ENCODE measurements at places on chromosomes 3 and 15. TPM values are rescaled to one million over a fixed set of nuclear protein-coding genes. Genes with fewer than 3 reads are reported as not detected.
A peak's percentile ranks its signal among the peaks of the same experiment; 100 is the strongest.

Gene CD80
- total RNA-seq: 0.07 TPM

Gene RFX7
- total RNA-seq: 10.0 TPM

Gene ABI3BP
- 10.4 TPM for total RNA-seq

Gene SYNPR
- 0.52 TPM for total RNA-seq

Gene ZBED2
- 0.50 TPM for total RNA-seq

Gene PSTPIP1
- not detected for total RNA-seq

Gene PLA2G4D
- 0.04 TPM for total RNA-seq

Gene GOLGA8J
- total RNA-seq: 0.13 TPM

Gene HDAC11
- total RNA-seq: 8.4 TPM

Gene TNFAIP8L3
- 1.7 TPM for total RNA-seq

Gene AMIGO3
- 0.57 TPM for total RNA-seq

Gene NOX5
- total RNA-seq: 0.13 TPM

DNA sequence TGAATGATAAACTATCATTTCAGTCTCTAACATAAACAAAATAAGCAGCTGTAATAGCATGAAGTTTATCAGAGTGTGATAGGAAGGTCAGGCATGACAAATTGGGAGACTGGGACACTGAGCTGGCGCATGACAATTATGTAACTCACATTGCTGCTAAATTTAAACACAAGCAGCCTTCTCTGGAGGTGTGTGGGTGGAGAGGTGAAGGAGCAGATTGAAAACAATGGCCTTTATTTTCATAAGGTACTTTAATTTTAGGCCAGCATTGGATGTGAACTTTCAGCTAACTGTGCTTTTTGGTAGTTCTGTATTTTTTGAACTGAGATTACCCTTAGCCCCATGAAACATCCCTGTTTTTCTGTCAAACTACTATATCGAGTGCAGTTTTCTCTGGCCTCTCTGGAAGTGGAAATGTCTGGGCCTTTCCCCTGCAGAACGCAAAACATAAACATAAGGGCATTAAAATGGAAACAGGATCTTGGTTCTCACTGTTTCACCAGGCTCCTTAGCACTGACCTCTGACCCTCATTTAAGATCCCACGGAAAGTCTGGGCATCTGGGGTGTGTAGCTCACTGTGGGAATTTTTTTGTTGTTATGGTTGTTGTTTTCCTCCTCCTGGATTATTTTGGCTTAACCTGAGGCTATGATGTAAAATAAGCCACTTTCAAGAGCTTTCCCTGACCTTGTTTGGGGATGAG, 160.1 kb upstream of the DPH6 start:
- H3K36me3 ChIP-seq: no peaks in the 10 kb centered on the region
- no peak overlapping the region for H3K4me3 ChIP-seq
- no peaks in the 10 kb centered on the region for H3K27me3 ChIP-seq
- peak overlapping the region; percentile 20 for H3K27ac ChIP-seq
- DNase-seq: no peak

GRCh38 chr3:77055841-77056341, 16.0 kb downstream of the ROBO2 start:
- H3K4me1 ChIP-seq: peaks cover 15% of the 10 kb centered on the region
- H3K36me3 ChIP-seq: no peaks in the 10 kb centered on the region
- peak; percentile 22 for DNase-seq
- H3K4me3 ChIP-seq: no peak overlapping the region
- H3K27ac ChIP-seq: peak overlapping the region; percentile 13

- H3K36me3 ChIP-seq: peaks cover 5% of the 10 kb centered on the region
- no peaks in the 10 kb centered on the region for H3K4me1 ChIP-seq
- H3K4me3 ChIP-seq: no peak overlapping the region
- no peak overlapping the region for H3K27ac ChIP-seq
Measured at GRCh38 chr15:49135911-49136310, 19.5 kb downstream of the COPS2 start.

DNA sequence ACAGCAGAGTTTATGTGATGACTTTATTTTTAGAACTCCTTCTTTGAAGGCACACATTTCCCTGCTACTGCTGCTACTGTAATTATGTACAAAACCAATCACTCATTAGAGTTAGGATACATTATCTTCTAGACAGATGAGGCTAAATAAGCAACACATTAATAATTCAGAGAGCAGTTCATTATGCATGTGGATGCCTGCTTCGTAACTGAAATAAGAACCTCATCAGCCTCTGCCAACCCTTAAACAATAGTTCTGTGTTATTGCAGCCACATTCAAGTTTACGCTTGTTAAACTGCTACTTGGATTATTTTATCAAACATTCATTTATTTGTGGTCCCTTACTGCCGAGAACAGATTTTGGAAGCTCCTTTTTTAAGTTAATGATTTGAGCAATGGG, 52.5 kb upstream of the C15orf61 start:
- H3K36me3 ChIP-seq: no peaks in the 10 kb centered on the region
- DNase-seq: no peak

GRCh38 chr3:144636833-144637232, 665.2 kb downstream of the DIPK2A start:
- peak; percentile 62 for DNase-seq
- H3K27me3 ChIP-seq: no peaks in the 10 kb centered on the region
- no peak overlapping the region for H3K4me3 ChIP-seq
- no peaks in the 10 kb centered on the region for H3K36me3 ChIP-seq
- H3K4me1 ChIP-seq: no peaks in the 10 kb centered on the region

- peaks cover 20% of the 10 kb centered on the region for H3K4me1 ChIP-seq
- no peak overlapping the region for H3K4me3 ChIP-seq
- no peak overlapping the region for H3K27ac ChIP-seq
- no peaks in the 10 kb centered on the region for H3K27me3 ChIP-seq
- H3K36me3 ChIP-seq: no peaks in the 10 kb centered on the region
Measured at GRCh38 chr15:58454950-58455401, 23.2 kb downstream of the LIPC start.

DNA sequence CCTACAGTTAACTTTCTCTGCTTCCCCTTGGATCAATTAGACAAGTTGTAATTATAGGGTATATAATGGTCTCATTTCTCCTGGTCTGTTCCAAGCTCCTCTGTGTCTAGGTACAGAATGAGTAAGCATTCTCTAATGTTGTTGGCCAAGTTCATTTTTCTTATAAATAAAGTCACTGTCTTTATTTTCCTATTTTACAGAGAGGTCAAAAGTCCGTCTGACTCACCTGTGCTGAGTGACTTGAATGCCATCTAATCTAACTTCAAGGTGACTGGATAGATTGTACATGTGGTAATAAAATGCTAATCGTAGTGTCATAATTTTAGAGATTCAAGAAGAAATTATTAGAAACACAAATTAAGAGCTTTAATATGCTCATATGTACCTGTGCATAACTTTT, 500.2 kb downstream of the PDCD6IP start:
- H3K36me3 ChIP-seq: no peaks in the 10 kb centered on the region
- no peak overlapping the region for H3K4me3 ChIP-seq
- H3K4me1 ChIP-seq: peaks cover 5% of the 10 kb centered on the region

- no peak overlapping the region for H3K4me3 ChIP-seq
- no peak for DNase-seq
- H3K27ac ChIP-seq: no peak overlapping the region
- no peaks in the 10 kb centered on the region for H3K27me3 ChIP-seq
- no peaks in the 10 kb centered on the region for H3K36me3 ChIP-seq
- no peaks in the 10 kb centered on the region for H3K4me1 ChIP-seq
Measured at GRCh38 chr3:52874160-52874701, 23.1 kb downstream of the STIMATE start.

DNA sequence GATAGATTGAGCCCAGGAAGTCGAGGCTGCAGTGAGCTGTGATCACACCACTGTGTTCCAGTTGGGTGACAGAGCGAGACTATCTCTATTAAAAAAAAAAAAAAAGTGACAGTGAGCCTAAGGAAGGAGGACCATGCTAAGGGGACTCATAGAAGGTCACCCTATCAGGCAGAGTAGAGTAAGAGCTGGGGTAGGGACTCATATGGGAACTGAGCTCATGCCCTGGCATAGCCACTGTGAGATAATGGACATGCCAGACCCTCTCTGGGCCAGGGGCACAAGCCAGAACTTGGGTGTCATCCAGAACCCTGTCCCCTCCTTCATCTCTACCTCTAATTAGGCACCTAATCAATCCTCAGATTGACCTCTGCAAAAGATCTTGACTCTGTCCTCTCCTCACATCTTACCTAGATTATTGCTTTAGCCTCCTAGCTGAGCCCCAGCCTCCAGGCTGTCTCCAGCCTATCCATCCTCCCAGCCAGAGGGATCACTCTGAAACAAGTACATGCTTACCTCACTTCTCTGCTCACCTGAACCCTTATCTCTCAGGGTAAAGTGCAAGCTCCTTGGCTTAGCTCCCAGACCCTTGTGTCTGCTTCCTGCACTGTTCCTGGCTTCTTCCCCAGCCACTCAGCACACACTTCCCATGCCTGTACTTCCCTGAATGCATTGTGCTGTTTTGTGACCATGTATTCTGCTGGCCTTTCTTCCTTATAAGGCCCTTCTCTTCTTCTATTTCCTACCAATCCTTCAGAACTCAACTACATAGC, 76.4 kb downstream of the DAPK2 start:
- no peaks in the 10 kb centered on the region for H3K36me3 ChIP-seq
- H3K4me1 ChIP-seq: peaks cover 28% of the 10 kb centered on the region

GRCh38 chr15:35496585-35496984, 49.4 kb downstream of the DPH6 start:
- no peak overlapping the region for H3K4me3 ChIP-seq
- peaks cover 4% of the 10 kb centered on the region for H3K4me1 ChIP-seq
- no peaks in the 10 kb centered on the region for H3K27me3 ChIP-seq
- DNase-seq: no peak

GRCh38 chr3:173876476-173876875, 478.9 kb downstream of the NLGN1 start:
- no peak for DNase-seq
- no peaks in the 10 kb centered on the region for H3K4me1 ChIP-seq
- H3K4me3 ChIP-seq: no peak overlapping the region
- H3K36me3 ChIP-seq: no peaks in the 10 kb centered on the region

GRCh38 chr3:147669077-147669476, 259.9 kb downstream of the ZIC1 start:
- no peak overlapping the region for H3K27ac ChIP-seq
- H3K4me1 ChIP-seq: no peaks in the 10 kb centered on the region
- H3K36me3 ChIP-seq: no peaks in the 10 kb centered on the region
- no peak overlapping the region for H3K4me3 ChIP-seq

GRCh38 chr3:167811031-167811430, 75.5 kb downstream of the SERPINI1 start:
- no peak overlapping the region for H3K27ac ChIP-seq
- no peaks in the 10 kb centered on the region for H3K36me3 ChIP-seq
- H3K4me1 ChIP-seq: no peaks in the 10 kb centered on the region
- no peaks in the 10 kb centered on the region for H3K27me3 ChIP-seq

DNA sequence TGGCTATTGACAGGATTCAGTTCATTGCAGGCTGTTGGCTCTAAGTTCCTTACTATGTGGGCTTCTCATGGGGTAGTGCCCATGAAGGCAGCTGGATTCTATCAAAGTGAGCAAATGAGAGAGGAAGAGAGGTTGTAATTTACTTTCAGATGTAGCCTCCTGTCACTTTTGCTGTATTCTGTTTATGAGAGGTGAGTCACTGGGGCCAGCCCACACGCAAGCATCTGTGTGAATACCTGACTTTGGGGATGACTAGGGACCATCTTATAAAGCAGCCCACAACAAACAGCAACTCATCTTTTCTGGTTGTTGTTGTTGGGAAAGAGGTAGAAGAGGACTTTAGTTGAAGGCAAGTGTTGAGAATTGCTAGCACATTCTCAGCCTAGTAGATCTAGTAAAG, 506.3 kb upstream of the GRM7 start:
- no peaks in the 10 kb centered on the region for H3K36me3 ChIP-seq
- H3K4me1 ChIP-seq: no peaks in the 10 kb centered on the region
- no peak overlapping the region for H3K27ac ChIP-seq
- H3K4me3 ChIP-seq: no peak overlapping the region

- peak overlapping the region; percentile 31 for H3K27ac ChIP-seq
- no peak for DNase-seq
- no peak overlapping the region for H3K4me3 ChIP-seq
- H3K27me3 ChIP-seq: no peaks in the 10 kb centered on the region
- H3K4me1 ChIP-seq: no peaks in the 10 kb centered on the region
Measured at GRCh38 chr3:175399156-175399840, 540.2 kb downstream of the NAALADL2 start.

DNA sequence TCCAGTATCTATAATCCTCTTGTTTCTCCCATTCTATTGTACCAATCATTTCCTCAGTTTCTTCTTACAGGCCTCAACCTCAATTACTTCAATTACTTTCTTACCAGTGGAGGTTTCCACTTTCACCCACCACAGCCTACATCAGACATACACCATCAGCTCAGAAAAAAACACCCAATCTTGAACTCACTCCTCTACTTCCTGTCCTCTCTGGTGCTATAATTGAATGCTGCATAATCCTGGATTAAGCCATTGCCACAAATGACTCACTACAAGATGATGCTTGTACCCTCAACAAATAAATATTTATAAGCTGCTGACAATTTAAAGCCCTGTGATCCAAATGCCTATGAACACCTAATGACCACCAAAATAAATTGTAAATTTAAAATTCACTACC, 18.5 kb downstream of the RYK start:
- H3K27me3 ChIP-seq: no peaks in the 10 kb centered on the region
- no peak overlapping the region for H3K4me3 ChIP-seq
- no peak for DNase-seq
- no peaks in the 10 kb centered on the region for H3K36me3 ChIP-seq

GRCh38 chr3:124815781-124816180, 71.4 kb downstream of the ITGB5 start:
- no peak for DNase-seq
- no peaks in the 10 kb centered on the region for H3K27me3 ChIP-seq
- H3K27ac ChIP-seq: peak overlapping the region; percentile 84
- no peak overlapping the region for H3K4me3 ChIP-seq
- peaks cover 61% of the 10 kb centered on the region for H3K4me1 ChIP-seq
- H3K36me3 ChIP-seq: peaks cover under 1% of the 10 kb centered on the region

DNA sequence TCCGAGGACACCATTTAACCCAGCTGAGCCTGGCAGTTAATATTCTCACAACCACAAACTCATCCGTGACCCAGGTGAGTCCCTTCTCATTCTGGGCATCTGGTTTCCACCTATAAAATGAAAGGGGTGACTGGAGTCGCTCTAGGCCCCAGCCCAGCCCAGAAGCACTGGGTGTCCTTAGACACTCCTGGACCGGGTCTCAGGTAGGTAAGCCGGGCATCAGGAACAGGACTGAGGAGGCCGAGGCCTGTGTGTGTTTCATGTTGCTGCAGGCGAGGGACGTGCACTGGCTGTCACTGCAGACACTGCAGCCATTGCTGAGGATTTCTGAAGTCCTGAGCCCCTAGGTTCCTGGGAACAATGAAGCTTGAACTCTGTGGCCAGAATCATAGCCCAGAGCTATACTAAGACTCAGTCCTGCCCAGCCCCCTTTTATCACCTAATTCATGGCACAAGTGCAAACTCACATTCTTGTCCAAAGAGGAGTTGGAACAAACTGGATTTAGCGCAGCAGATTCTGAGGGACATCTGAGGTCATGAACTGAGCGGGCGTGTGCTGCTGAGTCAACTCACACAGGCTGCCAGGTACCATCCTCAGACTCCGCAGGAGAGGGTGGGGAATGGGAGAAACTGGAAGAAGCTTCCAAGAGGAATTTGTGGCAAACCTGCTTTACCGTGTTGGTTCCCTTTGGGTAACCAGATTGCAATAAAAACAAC, 184.9 kb downstream of the FAM43A start:
- peaks cover 37% of the 10 kb centered on the region for H3K4me1 ChIP-seq
- H3K27ac ChIP-seq: peak overlapping the region; percentile 88
- H3K27me3 ChIP-seq: no peaks in the 10 kb centered on the region

- no peaks in the 10 kb centered on the region for H3K4me1 ChIP-seq
- DNase-seq: no peak
- H3K36me3 ChIP-seq: no peaks in the 10 kb centered on the region
- no peak overlapping the region for H3K4me3 ChIP-seq
Measured at GRCh38 chr3:147113293-147114044, 292.9 kb downstream of the ZIC4 start.

GRCh38 chr3:150327678-150328653, 80.1 kb upstream of the TSC22D2 start:
- H3K27ac ChIP-seq: peak overlapping the region; percentile 9
- no peak overlapping the region for H3K4me3 ChIP-seq
- peaks cover 35% of the 10 kb centered on the region for H3K4me1 ChIP-seq
- H3K27me3 ChIP-seq: no peaks in the 10 kb centered on the region
